Stimulated activated CD4-positive, alpha-beta T cell treated with anti-CD3 and anti-CD28 coated beads, Interleukin-4, amount 100 ng/mL, for 48 hours (primary cell): ENCODE measurements at places on chromosomes 12 and 14.
A peak's percentile ranks its signal among the peaks of the same experiment; 100 is the strongest.

DNA sequence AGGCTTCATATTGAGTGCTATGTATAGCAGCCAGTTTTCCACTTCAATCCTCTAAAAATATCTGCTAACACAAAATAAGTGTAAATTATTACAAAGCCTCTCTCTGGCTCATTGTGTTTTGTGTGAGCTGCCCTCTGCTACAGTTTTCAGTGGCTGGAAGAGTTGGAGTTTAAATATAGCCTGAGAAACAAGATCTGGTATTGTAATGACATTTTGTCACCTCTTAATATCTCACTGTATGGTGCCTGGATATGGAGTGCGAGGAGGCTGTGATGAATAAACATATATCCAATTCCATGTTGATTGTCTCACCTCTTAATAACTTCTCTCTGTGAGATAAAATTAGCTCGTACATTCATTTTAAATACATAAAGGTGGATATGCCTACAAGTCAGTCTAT is 269.7 kb downstream of the FLRT2 start:
- DNase-seq = no peak

DNA sequence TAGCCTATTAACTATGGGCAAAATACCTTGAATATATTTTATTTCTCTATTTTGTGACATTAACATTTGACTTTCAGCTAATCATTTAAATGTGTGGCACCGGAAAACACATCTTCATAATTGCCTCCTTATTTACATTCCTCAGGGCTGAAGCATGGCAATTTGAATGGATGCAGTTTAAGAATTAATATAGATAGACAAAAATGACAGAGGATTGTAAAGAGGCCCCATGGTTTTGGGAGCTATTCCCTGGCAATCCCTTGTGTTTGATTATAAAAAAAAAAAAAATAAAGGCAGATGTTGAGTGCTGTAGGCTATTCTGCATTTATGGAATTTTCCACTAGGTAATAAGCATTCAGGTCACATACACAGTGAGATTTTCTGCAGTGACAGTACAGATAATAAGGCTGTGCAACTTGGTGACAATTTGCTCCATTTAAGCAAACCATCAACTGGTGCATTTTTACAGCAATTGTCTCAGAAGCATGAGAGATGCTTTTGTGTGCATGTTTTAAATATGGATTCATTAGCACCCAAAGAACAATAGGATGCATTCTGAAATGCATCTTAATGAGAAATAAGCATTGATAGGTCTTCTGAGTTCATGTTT is 123.2 kb upstream of the SLC38A4 start:
- DNase-seq = no peak

- DNase-seq = no peak
Observed at GRCh38 chr12:54042970-54043853, 10.4 kb downstream of the HOXC5 start.

- DNase-seq = no peak
Observed at GRCh38 chr14:102733326-102733725, 43.9 kb upstream of the TRAF3 start.

DNA sequence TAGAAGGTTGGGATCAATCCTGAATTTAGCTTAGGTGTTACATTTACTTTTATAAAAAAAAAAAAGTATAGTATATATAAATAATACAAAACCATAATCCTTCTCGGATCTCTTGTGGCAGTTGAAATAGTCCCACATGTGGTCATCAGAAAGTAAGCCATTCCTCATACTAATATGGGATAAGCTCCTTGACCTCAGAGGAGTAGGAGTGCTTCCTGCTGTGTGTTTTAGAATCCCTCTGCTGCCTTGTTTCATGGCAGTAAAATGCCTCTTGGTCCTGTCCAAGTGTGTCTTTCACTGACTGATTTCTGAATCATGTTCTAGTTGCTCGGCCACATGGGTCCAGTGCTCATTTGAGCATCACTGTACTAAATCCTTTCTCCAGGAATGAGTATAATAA is 117.0 kb downstream of the NTN4 start:
- no peak for DNase-seq

- DNase-seq = no peak
Observed at GRCh38 chr14:26636561-26636960, 38.7 kb upstream of the NOVA1 start.

- DNase-seq = no peak
Observed at GRCh38 chr12:46133751-46134150, 135.1 kb downstream of the SLC38A1 start.

- DNase-seq = no peak
Observed at GRCh38 chr14:63996016-63996415, 143.2 kb downstream of the SYNE2 start.

DNA sequence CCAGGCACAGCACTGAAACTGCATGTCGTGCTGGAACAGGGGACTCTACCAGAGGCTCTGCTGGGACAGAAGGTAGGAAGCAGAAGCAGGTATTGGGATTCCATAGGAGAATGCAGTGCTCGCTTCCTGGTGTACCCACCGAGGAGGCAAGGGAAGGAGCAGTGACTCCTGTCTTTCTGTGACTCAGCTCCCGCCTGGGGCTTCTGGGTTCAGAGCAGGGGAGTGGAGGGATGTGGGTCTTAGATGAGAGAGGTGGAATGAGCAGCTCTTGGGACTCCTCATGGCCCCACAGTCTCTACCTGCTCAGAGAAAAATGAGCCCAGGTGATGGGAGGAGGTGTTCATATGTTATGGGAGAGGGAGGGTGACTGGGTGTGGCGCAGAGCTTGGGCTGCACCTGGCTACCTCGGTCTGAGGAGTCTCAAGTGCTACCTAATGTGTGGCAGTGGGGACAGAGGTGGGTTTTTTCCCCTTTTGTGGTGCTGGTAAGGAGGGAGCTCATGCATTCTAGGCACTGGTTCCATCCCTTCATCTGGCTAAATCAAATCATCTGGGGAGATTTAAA is 26.3 kb downstream of the WNT5B start:
- no peak for DNase-seq

GRCh38 chr14:53536446-53536845 is 383.3 kb upstream of the DDHD1 start:
- DNase-seq = no peak

DNA sequence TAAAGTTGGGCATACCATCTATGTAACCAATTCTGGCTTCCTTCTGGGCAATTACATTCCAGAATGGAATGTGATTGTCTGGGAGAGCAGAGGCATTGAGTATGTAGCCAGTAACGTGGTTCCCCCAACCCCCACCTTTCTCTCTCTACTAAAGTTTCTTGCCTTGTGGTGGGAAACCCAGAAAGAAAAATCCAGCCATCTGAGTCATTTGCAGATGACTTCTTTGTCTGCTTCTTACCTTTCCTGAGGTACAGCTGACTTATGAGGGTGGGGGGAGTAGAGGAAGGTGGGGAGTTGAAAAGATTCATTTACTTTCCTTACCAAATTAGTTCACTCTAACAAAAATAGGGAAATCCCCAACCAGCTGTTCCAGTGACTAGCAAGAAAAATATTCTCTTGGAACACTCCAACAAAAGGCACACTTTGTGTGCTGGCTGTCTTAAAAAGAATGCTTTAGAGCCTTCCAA is 112.1 kb upstream of the FRMD6 start:
- no peak for DNase-seq

- no peak for DNase-seq
Observed at GRCh38 chr14:69238883-69239282, 21.1 kb upstream of the GALNT16 start.

DNA sequence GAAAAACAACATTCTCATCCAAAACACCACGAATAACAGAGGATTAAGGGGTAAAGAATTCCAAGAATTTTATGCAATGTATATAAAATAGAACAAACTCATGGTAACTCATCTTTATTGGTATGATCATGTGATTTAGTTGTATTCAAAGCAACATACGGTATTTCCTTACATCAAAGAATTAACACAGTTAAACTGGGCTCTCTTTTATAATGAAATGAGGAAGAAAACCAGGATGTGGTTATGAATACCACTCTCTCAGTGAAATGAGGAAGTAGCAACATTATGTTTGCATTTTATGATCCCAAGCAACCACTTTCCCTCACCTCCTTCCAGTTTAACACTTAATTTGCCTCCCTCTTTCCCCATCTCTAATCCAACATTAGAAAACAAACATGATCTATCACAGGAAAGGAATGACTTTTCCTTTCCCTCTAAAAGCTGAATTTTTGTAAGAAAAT is 22.9 kb downstream of the SPTLC2 start:
- DNase-seq = no peak

DNA sequence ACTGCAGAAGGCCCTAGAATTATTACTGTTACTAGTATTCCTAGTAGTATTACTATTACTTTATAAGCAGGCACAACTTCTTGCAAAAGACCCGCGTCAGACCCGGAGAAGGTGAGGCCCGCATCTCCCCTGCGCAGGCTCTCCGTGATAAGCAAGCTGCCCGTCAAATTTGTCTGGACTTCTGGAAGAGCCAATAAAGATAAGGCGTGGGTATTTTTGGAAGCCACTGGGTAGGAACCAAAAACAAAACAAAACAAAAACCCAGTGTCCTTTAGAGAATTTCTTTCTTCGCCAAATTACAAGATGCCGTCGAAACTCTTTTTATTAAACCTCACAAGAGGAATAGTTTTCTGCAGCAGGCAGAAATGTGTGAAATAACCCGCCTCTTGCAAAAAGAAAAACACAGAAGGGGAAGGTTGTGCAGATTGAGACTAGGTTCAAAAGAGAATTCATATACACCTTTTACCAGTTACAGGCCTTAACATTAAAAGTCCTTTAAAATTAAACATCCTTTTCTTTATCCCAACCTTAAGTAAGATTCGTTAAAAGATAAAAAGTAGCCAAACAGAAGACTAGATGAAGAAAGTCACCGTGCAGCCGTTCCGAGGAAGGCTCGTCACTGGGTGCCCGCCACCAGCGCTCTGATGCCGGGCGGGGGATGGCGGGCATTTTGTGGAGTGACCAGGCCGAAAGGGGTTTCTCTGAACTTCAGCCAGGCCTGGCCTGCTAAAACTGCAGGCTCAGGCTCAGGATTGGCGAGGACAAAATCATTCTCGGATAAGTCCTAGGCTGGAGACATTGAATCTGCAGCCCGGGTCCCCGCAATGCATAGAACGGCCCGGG is 1.6 kb downstream of the TBX5 start:
- no peak for DNase-seq

DNA sequence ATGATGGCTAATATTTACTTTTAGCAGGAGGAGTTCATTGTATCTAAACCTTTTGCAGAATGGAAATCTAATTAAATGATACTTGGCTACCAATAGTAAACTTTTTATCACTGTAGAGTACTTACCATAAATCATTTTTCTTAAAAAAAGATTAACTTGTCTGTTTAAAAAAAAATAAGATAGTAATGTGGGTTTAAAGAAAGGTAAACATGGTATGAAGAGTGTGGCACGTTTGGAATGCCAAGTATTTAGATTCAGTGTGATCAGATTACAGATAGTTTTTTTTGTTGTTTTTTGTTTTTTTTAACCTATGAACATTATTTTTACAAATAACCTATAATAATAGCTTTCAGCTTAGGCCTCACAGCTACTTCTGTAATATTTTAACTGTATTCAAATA is 25.8 kb downstream of the KTN1 start:
- DNase-seq = no peak

GRCh38 chr12:25958428-25959070 is at the start of gene RASSF8:
RASSF8 (plus strand) TSS chr12:25958682; CDS start chr12:26055344, 96,662 bp downstream.
- no peak for DNase-seq

DNA sequence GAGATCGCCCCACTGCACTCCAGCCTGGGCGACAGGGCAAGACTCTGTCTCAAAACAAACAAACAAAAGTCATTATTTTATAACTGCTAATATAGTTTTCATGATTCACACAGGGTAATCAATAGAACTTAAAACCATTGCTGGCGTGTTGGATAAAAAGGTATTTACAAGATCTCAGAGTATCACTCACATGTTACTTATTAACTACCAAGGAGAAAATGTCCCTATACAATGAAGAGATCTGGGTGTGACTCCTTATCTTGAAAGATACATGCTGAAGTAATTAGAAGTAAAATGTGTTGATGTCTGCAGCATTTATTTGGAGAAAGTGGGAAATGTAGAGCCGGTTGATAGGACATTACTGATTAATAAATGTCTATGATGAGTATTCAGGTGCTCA is 57.3 kb upstream of the PIK3C2G start:
- no peak for DNase-seq

DNA sequence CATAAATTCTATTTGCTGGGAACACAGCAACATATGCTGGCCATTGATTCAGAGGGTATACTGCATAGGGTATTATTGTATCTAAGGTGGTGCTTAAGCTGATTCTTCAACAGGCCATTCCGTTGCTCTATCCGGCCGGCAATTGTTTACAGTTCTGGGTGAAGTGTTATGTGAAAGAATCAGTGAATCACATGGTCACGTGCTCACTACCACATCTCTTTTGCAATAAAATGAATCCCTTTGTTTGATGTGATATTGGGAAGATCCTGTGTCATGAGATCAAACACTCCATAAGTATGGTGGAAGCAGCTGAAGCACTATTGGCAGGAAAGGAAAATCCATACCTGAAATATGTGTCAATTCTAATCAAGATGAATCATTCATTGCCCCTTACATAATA is 7.6 kb upstream of the USP15 start:
- no peak for DNase-seq

- no peak for DNase-seq
Observed at GRCh38 chr12:65016881-65017650, 104.0 kb downstream of the WIF1 start.

- no peak for DNase-seq
Observed at GRCh38 chr14:75310295-75311111, 31.9 kb downstream of the FOS start.

DNA sequence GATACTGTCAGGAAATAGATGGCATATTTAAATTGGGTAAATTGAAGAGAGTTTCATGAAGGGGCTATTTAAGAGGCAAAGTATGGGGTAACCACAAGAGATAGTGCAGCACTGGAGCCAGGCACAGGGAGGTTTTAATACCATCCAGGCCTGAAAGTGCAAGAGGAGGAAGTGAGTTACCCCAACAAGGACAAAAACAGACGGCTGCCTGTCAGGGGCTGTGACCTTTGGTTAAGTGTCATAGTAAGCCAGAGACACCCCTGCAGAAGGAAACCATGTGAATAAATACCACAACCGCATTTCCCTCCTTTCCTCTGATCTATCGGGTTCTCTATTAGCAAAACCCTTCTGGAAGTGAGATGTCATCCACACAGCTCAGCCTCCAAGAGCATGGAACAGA is 122.0 kb upstream of the DHRS4 start:
- no peak for DNase-seq

GRCh38 chr12:67193704-67194103 is 75.5 kb upstream of the CAND1 start:
- peak; percentile 12 for DNase-seq

GRCh38 chr14:58733451-58734208 is 95.9 kb downstream of the DACT1 start:
- no peak for DNase-seq
